ENCODE measurements at places on chromosomes 1 and 21. TPM values are rescaled to one million over a fixed set of nuclear protein-coding genes. Genes with fewer than 3 reads are reported as not detected.

DNA sequence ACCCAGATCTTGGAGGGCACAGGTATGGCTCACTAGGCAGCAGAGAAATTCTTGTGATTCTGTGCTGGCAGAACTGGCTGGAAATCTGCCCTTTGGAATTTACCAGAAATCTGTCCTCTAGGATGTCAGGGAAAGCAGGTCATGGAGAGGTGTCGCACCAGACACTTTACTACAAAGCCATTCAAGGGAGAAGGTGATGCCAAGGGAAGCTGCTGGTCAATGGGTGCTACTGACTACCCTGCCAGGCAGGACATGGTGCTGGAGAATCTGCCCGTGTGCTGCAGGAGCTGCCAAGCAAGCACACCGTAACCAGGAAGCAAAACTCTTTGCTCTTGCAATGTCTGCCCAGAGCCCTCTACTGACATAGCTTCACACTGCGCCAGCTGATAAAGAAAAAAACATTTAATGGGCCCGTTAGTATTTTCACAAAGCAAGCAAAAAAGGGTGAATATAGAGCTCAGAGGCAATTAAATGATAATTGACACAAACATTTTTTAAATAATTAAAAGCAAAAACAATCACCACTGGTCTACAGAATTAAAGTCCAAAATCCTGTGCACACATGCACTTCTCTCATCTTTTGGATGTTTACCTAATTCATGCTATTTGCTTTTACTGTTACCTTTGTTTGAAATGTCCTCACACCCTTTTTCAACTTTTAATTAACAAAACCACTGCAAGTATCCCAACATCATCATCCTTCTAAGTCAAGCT lies 7.2 kb upstream of the FBXO28 start:
- DNase-seq = peak; percentile 62

DNA sequence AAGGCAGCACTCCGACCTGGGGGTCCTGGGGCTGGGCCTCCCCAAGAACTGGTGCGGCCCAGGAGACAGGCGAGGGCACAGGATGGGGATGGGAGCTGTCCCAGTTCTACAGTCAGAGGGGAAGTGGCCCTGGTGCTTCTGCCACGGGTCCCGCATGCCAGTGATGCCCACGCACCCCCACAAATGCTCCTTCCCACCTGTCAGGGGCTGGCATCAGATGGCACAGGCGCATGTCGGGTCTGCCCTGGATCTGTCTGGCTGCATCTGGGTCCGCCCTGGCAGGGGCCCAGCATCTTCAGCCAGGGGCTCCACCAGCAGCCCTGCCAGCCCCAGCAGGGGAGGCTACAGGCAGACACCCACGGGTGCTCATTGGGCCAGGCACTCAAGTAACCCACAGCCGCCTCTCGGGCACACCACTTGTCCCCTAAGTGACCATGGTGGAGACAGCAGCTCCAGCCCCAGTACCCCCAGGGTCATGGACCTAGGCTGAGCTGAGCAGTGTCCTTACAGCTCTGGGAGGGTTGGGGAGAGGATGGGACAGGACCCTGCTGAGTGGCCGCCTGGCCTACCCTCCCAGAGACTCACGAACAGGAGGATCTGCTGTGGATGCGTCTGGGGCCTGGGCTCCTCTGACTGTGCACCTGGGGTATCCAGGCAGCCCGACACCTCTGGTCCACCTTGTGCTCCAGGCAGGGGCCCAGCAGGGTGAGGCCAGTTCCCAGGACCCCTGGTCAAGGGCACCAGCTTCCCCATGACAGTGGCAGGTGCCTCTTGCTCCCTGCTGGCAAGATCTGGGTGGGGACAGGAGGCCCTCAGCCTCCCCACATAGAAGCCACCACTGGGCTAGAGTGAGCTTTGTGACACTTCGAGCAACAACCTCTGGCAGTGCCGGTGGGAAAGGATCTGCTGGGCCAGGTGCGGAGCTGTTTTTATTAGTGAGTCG lies 5.4 kb downstream of the SMIM1 start:
- DNase-seq = no peak

- no peak for DNase-seq
Measured at GRCh38 chr1:64511044-64511443, 41.1 kb downstream of the CACHD1 start.

GRCh38 chr1:71267220-71267619 lies 186.4 kb upstream of the ZRANB2 start:
- DNase-seq = no peak

ZNF593OS gene
- not detected for total RNA-seq

GRCh38 chr1:41874903-41875411 lies 43.8 kb downstream of the HIVEP3 start:
- no peak for DNase-seq

SLC35F3 gene
- total RNA-seq = not detected

- DNase-seq = no peak
Measured at GRCh38 chr1:222583079-222583478, 6.7 kb downstream of the TAF1A start.

- no peak for DNase-seq
Measured at GRCh38 chr1:54888080-54888733, 1.2 kb upstream of the DHCR24 start.

GRCh38 chr21:39668369-39668768 lies 55.6 kb downstream of the B3GALT5 start:
- DNase-seq = no peak

DNA sequence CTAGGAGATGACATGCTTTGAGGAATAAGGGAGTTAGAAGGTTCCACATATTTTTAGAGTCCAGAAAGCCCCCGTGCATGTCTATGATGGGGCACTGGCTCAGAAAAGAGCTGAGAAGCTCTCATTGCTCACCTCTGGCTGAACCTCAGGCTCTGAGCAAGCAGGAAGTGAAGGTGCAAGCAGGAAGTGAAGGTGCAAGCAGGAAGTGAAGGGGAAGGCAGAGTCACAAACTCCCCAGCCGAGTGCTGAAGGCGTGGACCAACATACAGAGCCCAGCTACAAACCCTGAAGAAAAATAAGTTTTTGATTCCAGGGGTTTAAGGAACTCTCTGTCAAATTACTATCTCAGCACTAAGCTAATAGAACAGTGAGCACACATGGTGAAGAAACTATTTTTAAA lies 7.0 kb downstream of the KRTAP10-8 start:
- DNase-seq = no peak

GRCh38 chr1:179047636-179047997 lies 21.9 kb downstream of the FAM20B start:
- DNase-seq = no peak

- peak; percentile 98 for DNase-seq
Measured at GRCh38 chr1:93988634-93989350, 79.6 kb upstream of the GCLM start.

- no peak for DNase-seq
Measured at GRCh38 chr1:5661196-5662085, 330.8 kb downstream of the NPHP4 start.

RGS13 gene
- total RNA-seq = not detected

GRCh38 chr1:119506941-119507340 lies at the start of gene HSD3B1:
TSS of gene HSD3B1 (plus strand) at chr1:119507210. CDS start at chr1:119507477, 267 bp downstream.
- DNase-seq = no peak

DNA sequence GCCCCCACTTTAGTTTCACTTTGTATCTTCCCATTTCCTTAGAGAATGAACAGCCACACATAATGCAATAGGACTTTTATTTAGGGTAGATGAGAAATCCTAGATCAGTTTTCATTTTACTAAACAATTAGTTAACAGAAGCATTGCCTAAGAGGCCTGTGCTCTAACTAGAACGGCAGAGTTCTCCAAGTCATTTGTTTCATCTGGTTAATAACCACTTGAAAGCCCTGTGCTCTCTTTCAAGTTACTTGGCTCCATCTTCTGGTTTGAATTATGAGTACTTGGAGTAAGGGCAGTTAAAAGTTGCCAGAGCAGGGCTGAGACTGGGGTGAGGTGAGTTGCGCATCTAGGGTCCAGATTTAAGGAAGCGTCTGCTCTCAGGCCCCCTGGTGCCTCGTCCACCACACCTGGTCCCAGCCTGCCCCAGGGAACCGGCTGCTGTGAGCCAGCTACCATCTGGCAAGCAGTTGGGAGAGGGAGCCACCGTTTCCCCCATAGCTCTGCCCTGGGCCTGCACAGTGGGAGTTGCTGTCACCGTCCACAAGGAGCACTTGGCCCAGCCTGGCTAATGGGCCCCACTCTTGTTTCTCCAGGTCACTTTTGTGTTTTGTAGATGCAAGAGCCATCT lies 18.1 kb upstream of the SLC44A3 start:
- DNase-seq = peak; percentile 77

KMO gene
- total RNA-seq = not detected

TATDN3 gene
- 19.1 TPM for total RNA-seq

DNA sequence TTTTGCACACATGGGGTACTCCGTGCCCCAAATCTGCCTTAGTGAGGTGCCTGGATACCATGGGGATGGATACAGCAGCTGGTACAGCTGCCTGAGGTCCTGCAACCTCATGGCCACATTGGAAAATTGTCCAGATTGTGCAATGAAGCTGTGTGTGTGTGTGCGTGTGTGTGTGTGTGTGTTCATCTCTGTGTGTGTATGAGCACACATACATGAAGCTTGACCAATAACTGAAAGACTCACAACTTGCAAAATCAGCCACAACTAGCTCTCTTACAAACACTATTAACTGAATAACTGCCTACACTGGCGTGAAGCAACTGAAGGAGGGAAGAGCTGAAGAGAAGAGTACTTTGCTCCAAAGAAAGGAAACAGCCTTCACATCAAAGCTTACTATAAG lies 78.1 kb downstream of the ERG start:
- DNase-seq = no peak

- no peak for DNase-seq
Measured at GRCh38 chr1:64131155-64131554, 72.3 kb upstream of the UBE2U start.

DNA sequence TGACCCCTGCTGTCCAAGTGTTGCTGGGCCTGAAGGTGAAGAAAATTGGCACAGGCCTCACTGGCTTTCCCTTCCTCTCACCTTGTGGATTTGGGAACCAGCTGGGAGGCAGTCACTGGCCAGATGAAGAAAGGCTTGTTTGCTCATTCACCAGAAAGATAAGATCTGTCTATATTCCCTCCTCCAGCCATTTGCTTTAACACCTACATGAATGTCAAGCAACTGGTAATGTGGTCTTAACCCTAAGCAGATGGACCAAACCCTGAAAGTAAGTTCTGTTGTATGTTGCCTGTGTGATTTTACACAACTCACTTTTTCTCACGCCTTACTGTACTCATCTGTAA lies 10.3 kb upstream of the SRRM1 start:
- no peak for DNase-seq

DNA sequence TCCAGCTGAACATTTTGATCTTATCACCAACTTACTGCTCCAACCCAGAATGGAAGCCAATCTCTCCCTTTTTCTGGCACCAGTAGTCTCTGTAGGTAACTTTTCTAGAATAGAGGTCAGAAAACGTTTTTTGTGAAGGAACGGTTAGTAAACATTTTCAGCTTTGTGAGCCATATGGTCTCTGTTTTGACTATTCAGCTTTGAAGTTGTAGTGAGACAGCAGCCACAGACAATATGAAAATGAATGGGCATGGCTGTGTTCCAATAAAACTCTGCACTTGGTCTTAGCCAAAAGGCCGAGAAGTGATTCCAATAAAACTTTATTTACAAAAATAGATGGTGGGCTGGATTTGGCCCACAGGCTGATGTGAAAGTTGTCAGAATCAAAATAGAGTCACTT lies 28.9 kb downstream of the MAP10 start:
- DNase-seq = no peak

ADGRB2 gene
- total RNA-seq = 22.6 TPM

SELENBP1 gene
- 17.9 TPM for total RNA-seq

CFAP141 gene
- total RNA-seq = not detected

ZNF678 gene
- 9.0 TPM for total RNA-seq
